ENCODE measurements at places on chromosomes 4 and X.

DNA sequence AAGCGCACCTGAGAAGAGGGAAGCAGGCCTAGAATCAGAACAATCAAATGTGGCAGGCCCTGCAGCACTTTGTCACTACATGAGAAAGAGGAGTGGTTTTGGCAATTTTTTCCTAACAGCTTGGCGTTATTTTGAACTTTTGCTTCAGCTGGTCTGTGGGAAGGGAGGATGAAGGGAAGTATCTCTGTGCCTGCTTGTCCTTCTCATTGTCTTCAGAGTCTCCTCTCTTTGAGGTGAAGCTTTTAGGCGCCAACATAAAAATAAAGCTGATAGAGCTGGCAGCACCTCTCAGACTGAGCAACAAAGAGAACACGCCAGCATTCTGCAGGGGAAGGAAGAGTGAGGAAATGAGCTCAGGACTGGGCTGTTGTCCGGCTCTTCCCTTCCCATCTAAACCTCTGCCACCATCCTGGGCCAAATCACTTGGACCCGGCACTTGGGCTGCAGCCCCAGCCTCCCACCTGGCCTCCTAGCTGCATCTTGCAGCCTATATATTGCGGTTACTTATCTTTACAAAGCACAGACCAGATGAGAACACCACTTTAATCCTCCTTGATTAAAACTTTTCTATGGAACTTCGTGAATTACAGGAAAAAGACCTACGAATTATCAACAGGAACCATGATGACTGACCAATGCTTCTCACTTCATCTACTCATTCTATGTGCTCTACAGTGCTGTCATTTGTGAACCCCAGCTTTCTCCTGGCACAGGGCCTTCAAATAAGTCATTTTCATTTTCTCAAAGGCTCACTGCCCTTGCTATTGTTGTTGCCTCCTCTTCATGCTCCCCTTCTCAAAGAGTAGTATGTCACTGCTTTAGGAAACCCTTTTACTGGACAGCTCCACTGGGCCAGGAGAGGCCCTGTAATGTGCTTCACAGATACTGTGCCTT is 476.4 kb upstream of the HS3ST1 start:
- no peak for DNase-seq

GRCh38 chr4:177673985-177674489 is 231.8 kb upstream of the AGA start:
- DNase-seq, result no peak

- no peak for DNase-seq
Observed at GRCh38 chrX:96440941-96441340, 243.7 kb upstream of the DIAPH2 start.

DNA sequence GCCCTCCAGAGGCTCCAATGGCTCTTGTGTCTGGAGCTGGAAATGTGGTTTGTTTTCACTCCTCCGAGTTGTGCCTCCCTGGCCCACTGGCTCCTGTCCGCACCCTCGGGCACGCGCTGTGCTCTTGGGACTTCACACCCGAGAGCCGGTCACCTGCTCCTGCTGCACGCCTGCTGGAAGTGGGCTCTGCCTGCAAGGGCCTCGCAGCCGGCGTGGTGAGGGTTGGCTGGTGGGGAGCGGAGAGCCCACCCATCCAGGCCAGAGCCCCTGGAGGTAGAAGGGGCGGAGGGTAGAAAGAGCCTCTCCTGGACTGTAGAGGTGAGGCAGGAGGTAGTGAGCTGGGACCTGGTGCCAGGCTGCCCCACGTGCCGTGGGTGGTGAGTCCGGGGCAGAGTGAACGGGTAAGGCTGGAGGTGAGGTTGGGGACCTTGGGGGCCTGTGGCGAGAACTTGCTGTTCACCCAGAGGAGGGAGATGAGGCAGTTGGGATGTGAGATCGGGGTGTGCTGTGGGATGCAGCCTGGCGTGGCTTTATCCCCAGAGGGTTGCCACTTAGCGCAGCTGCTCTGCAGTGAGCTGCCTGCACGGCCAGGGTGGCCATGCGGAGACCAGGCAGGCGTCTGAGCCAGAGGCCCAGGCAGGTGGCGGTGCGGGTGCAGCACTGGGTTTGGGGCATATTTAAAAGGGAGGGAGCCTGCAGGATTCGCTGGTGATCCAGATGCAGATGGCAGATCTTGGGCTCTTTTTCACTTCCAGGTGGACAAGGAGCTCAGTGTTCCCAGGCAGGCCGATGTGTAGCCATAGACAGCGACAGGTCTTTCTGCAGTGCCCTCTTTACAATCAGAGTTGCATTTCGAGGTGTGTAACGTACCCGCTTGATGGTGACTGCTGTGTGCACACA is 48.8 kb downstream of the PCGF3 start:
- no peak for DNase-seq

GRCh38 chrX:118795528-118796280 is 27.9 kb upstream of the ZCCHC12 start:
- no peak for DNase-seq

DNA sequence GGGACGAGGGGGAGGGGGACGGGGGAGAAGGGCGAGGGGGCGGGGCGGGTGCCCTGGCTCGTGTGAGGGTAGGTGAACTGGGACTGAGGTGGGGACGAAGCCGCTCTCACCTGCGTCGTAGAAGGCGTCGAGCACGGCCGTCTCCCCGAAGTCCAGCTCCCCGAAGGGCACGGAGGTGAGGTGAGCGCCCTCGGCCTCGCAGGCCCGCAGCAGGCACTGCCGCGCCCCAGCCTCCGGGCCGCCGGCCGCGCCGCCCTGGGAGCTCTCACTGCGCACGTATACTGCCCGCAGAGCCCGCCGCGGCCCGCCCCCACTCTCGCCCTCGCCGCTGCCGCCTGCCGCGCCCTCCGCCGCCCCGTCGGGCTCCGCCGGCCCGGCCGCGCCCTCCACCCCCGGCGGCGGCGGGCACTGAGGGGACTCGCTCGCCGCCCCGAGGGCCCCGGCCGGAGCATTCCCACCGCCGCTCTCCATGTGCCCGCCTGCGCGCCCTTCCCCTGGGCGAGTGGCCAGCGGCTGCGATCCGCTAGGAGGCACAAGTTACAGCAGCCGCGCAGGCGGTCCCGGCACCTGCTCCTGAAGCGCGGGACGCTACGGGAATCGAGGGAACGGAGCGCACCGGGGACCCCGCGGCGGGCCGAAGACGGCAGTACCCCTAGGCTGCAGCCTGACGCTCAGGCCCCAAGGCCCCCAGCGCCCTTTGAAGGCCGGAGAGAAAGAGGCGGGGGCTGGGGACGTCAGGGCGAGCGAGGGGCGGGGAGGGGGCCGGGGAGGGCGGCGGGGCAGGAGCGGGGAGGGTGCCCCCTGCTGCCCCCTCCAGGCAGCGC is at the start of gene MAP3K15:
Gene MAP3K15, minus strand, starts transcription at position 718 of the 824 bp plus-strand sequence. Its CDS starts 247 bp downstream, at position 471.
- no peak for DNase-seq

- DNase-seq, result no peak
Observed at GRCh38 chr4:112196461-112196860, 35.1 kb upstream of the AP1AR start.

GRCh38 chr4:79034544-79034943 is 95.3 kb upstream of the PAQR3 start:
- no peak for DNase-seq

DNA sequence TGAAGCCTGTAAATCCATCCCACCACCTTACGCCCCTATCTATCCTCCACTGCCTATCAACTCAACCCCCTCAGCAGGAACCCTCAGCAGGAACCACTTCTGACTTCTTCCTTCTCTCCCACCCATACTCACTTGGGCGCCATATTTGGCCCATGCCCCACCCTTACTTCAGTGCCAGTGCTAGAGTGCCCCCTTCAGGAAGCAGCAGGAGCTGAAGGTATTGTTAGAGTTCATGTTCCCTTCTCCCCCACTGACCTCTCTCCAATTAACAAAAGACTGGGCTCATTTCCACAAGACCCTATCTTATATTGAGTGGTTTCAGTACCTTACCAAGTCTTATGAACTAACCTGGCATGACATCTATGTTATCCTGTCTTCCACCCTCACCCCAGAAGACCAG is 363.1 kb upstream of the SLIT2 start:
- DNase-seq, result no peak

DNA sequence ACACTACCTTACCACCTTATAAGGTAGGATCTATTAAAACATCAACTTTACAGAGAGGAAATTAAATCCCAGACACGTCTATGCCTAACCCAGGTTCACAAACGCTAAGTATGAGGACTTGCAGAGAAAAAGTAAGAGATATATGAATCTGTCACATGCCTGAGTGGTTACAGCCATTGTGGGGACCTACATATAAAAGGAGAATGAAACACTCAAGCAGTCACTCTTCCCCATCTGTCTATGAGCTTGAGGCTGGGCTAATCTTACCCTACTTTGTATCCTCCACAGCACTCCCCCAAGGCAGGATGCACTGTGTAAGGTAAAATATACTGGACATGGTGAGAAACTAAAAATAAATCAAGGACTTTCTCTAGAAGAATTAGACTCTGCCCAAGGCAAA is 339.9 kb downstream of the HNRNPD start:
- DNase-seq, result no peak

- no peak for DNase-seq
Observed at GRCh38 chrX:97290199-97290598, 406.5 kb downstream of the RPA4 start.

GRCh38 chrX:134737061-134737460 is 78.8 kb upstream of the PLAC1 start:
- DNase-seq, result no peak

DNA sequence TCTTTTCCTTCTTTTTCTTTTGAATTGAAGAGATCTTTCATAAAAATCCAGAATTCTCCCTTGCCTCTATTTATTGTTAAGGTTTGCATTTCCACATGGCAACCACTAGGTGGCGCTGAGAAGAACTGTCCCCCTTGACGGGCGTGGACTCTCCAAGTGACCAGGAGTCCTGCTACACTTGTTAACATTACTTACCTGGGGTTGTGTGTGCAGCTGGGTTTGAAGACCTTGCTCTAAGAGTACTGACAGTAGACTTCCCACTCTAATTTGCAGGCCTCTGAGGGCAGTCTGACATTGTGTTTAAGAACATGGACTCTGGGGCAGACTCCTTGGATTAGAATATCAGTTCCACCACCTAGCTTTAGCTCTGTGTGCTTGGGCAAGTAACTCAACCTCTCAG is 52.8 kb downstream of the GPRIN3 start:
- no peak for DNase-seq

GRCh38 chr4:189202869-189203271 is 737.8 kb upstream of the FRG1 start:
- no peak for DNase-seq

GRCh38 chr4:78265006-78265405 is 207.9 kb downstream of the FRAS1 start:
- no peak for DNase-seq

Data from fibroblast of the conjunctiva (primary cell).